Right ventricle myocardium inferior (tissue), 1 donor: ENCODE measurements at places on chromosomes 13 and 19.

- no peak for DNase-seq
Observed at GRCh38 chr13:112960706-112961105, 8.3 kb upstream of the MCF2L start.

DNA sequence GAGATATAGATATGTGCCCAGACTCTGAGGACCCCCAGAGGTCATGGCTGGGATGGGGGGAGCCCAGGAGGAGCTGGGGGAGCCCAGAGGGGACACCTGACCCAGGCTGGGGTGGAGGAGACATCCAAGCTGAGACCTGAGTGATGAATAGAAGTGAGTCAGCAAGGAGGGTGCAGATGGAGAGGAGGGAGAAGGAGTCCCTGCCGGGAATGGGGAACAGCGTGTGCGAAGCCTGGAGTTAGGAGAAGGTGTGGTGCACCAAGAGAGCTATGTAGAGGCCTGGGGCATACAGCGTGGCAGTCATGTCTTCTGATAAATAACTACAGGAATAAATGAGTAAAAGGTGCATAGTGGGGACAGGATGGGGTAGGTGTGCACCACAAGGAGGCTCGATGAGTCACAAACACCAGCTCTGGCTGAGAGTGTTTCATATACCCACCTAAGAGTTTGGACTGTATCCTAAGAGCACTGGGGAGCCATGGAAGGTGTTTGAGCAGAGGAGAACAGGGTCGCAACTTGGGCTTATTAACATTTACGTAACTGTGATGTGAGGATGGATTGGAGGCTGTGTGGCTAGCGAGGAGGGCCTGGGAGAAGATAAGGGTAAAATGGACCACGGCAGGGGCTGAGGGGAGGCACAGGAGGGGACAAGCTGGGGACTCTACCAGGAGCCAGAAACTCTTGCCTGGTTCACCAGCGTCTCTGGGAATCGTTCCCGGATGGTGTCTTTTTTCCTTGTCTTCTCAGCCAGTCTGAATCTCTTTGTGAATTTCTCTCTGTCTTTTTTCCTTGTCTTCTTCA lies 1.4 kb downstream of the CEACAM18 start:
- DNase-seq, result no peak

DNA sequence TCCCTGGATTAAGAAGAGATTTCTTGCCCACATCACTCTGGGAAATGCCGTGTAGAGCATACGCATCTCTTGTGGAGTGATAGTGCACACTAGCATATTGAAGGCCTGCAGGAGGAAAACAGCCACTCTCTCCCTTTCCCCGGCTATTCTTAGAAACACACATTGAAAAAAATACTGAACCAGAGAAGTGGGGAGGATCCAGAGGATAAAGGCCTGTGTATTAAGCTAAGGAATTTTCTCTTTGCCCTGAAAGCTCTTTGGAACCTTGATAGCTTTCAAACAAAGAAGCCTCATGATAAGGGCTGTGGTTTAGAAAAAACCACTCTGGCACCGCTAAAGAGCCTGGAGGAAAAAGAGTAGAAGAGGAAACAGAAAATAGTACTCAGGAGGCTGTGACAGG lies 386.1 kb upstream of the NBEA start:
- DNase-seq, result no peak

DNA sequence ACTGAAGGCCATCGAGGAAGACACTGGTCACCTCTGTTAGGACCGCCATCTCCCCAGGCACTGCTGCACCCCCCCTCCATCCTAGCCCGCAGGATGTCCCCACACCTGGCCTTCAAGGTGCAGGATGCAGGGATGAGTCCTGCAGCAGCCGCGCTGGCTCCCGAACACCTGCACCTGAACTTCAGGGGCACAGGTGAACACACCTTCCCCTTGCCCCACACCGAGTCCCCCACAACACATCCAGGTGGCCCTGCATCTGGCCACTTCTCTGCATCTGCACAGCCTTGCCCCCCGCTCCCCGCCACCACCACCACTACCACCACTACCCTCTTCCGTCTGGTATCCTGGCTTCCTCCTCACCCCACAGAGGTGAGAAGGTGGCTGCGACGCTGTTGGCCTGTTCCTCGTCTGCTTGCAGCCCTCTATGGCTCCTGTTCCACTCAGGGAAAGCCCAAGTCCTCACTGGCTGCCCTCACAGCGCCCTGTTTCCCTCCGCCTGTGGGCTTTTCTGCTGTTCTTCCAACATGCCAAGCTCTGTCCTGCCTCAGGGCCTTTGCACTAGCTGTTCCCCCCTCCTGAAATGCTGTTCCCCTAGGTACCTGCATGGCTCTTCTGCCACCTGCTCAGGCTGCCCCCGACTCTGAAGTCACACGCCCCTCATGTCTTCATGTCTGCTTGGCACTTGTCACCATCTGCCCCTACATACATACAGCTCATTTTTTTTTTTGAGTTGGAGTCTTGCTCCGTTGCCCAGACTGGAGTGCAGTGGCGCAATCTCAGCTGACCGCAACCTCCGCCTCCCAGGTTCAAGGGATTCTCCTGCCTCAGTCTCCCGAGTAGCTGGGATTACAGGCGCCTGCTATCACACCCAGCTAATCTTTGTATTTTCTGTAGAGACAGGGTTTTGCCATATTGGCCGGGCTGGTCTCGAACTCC lies 1.4 kb upstream of the CERS1 start:
- DNase-seq, result no peak

DNA sequence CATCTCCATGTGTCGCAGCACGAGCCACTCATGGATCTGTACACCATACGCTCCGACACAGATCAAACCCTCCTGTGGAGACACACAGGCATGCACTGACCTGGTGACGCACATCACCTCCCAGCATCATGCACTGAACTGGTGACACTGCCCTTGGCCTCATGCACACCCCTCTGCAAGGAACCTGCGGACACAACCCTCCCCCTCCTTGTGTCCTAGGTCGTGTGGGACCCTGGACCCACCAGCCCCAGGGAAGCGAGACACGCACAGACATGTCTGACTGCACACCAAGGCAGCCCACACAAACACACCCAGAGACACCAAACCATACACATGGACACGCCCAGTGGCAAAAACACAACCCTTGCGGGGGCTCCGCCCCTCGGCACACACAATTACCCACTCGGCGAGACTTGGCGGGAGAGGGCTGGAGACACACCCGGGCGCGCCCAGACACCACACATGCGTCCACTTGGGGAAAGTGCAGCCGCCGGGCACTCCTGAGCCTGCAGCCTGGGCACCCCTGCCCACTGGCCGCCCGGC lies 2.0 kb upstream of the KCNN4 start:
- no peak for DNase-seq

DNA sequence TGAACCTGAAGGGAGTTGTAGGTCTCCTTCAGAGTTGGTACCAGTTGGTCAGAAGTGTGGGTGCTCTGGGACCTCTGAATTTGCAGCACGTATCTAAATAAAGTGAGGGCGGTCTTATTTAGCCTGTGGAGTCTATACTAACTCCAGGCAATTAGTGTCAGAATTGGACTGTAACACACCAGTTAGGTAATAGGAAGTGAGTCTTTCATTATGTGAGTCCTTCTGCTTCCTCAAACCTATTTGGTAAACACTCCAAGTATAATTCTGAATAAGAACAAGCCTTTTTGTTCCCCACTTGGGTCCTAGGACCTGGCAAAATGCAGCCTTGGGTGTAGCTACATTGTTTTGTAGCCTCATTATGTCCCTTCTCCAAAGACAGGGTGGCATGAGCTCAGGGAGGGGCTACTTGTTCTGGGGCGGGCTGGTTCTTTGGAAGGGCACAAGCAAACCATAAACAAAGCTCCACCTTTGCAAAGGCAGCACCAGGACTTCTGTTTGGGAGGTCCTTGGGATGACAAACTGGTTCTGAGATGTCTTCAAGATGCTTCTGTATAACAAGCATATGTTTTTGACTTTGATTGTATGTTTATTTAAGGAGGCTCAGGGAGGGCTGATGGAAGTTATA lies 418.0 kb downstream of the ZNF536 start:
- DNase-seq, result no peak

GRCh38 chr19:46413262-46414031 lies at the start of gene CCDC8:
Gene CCDC8, minus strand, starts transcription at chr19:46413564. Its CDS starts 754 bp downstream, at chr19:46412810.
- peak; percentile 91 for DNase-seq

- peak; percentile 81 for DNase-seq
Observed at GRCh38 chr19:10782795-10783194, 53.2 kb downstream of the TMED1 start.

DNA sequence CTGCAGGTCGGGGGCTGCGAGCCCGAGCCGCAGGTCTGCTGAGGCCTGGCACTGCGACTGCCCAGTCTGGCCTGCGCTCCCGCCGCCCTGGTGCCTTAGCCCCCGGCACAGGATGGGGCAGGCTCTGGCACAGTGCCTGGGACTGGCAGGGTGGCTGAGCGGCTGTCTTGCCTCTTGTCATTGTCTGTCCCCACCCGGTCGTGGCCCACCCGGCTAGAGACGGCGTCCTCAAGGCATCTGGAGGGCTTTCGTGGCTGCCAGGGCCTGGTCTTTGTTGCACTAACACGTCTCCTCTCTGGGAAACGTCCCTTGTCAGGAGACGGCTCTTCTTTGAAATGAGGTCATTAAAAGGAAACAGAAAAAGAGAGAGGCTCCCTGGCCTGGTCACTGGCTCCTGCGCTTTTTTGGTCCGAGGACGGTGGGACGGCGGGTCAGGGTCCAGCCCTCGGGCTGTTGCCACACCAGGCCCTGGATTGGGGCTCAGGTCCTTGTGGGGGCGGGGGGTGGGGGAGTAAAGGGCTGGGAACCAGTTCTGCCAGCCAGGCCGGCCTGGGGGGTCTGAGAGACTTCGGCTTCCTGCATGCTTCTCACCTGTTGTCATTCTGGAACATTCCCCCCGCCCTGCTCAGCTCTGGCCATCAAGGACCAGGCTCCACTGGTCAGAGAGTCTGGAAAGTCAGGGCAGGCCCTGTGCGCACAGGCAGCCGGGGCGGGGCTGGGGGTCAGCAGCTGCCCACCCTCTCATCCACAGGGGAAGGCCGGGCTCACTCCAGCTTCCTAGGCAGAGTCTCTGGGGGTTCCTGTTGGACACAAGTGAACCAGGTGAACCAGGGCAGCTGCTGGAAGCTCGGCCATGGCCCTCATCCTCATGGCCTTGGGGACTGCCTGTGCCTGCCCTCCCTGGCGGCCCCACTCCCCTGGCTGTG lies 6.2 kb upstream of the ZNF554 start:
- DNase-seq, result no peak

DNA sequence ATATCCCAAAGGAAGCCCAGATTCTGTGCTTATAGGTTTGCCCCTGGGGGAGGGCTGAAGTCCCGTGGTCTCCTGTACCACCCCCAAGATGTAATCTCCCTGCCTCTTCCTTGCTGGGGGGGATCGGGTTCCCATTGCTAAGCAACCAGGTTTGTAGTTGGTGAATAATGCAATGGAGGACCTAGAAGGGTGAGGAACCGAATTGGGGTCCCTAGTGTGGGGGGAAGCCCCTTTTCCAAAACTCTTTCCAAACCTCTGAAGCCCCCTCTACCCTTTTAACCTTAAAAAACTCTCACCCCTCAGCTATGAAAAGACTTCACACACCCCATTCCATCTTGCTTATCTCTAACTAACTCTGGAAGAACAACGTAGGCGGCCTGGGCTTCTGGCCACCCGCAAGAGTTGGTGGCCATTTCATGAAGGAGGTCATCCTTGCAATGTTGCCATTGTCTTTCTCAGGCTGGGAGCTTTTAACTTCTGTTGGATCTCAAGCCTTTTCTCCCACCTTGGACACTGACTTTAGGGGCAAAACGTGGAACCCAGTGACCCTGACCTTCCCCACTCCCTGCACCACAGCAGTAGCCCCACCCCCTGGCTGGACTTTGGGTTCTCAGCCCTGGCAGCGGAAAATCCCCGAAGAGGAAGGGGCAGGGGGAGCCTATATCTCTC lies 661 bp downstream of the PALM3 start:
- no peak for DNase-seq

DNA sequence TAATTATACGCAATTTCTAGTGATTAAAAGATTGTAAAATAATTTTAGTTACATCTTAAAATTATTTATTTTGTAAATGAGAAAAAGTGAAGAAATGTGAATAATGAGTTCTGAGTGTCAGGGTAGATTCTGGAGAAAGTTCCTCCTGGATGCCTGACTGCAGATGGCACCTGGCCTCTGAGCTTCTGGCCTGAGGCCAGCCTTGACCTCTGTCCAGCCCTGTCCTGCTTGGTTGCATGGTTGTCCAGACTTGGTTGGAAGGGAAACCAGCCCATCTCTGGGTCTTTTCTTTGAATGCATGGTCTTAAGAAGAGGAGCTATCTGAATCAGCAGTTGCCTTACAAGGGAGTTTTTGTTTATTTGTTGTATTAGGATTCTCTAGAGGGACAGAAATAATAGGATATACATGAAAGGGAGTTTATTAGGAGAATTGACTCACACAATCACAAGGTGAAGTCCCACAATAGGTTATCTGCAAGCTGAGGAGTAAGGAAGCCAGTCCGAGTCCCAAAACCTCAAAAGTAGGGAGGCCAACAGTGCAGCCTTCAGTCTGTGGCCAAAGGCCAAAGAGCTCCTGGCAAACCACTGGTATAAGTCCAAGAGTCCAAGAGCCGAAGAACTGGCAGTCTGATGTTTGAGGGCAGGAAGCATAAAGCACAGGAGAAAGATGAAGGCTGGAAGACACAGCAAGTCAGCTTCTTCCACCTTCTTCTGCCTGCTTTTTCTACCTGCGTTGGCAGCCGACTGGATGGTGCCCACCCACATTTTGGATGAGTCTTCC lies 385.8 kb downstream of the ZNF536 start:
- DNase-seq, result no peak

DNA sequence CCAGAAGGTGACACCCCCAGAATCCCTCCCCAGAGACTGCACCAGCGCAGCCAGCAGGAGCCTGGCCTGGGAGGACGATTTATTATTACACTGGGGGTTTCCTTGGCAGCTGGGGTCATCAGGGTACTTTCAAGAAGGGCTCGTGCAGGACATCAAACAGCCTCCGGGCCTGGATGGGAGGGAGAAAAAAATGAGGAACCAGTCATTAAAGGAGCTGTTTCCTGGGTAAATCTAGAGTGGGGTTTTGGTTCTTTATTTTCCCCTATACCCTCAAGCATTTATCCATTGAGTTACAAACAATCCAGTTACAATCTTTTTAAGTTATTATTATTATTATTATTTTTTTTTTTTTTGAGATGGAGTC lies 3.1 kb downstream of the POLR1G start:
- no peak for DNase-seq

DNA sequence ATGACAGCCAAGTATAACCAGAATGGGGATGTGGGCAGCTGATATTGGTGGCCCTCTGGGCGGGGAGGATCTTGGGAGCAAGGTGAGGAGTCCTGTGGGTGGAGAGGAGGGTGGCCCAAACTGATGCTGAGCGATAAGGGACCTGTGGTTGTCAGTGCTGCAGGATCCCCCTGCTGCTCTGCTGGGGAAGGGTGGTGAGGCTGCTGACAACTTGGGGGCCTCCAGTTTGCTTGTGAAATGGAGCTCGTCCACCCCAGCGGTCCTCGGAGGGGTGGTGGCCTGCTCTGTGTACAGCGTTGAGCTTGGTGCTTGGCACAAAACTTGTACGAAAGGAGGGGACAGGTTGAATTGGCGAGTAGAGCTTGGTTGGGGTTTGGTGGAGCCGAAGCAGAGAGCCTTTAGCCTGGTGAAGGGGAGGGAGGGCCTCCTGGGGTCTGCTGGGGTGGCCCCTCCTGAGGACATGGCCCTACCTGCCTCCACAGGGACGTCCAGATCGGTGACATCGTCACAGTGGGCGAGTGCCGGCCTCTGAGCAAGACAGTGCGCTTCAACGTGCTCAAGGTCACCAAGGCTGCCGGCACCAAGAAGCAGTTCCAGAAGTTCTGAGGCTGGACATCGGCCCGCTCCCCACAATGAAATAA lies 2.9 kb downstream of the RPS11 start:
- peak; percentile 33 for DNase-seq
